ENCODE measurements at places on chromosomes 1 and 21.

DNA sequence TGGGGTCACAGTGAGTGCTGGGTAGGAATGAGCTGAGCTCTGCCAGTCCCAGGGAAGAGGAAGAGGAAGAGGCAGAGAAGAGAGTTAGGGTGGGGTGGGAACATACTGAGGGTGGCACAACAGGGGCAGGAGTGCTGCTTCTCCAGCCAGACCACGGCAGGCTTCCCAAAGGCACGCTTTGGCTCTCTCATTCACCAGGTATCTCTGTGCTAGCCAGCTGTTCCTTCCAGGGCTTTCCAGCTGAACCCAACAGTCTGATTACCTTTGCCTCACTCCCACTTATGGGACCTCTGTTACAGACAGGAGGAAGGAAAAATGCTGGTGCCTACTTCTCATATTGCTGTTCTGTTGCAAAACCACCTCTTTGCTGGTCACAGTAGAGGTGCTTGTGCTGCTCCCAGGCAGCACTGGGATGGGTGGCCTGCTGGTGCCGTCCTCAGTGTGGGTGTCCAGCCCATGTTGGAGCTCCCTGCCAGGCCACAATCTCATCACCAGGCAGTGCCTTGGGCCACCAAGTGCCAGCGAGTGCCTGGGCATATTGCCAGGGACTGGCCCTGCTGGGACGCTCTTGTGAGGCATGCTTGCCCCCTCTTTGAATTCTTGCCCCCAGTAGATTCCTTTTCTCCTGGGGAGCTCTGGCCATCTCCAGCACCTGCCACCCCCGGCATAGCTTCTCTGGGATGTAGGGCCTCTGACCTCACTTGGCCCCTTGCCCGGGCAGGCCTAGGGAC is 2.1 kb downstream of the ADORA1 start:
- DNase-seq: peak; percentile 71
- H3K36me3 ChIP-seq: no peaks in the 10 kb centered on the region
- no peak overlapping the region for H3K27ac ChIP-seq
- peaks cover 6% of the 10 kb centered on the region for H3K27me3 ChIP-seq
- H3K4me1 ChIP-seq: peaks cover 26% of the 10 kb centered on the region

GRCh38 chr1:35929730-35930592 is 944 bp upstream of the AGO3 start:
- no peaks in the 10 kb centered on the region for H3K27me3 ChIP-seq
- peak overlapping the region; percentile 86 for H3K4me3 ChIP-seq
- peaks cover 50% of the 10 kb centered on the region for H3K4me1 ChIP-seq
- H3K27ac ChIP-seq: peak overlapping the region; percentile 95
- H3K36me3 ChIP-seq: no peaks in the 10 kb centered on the region

DNA sequence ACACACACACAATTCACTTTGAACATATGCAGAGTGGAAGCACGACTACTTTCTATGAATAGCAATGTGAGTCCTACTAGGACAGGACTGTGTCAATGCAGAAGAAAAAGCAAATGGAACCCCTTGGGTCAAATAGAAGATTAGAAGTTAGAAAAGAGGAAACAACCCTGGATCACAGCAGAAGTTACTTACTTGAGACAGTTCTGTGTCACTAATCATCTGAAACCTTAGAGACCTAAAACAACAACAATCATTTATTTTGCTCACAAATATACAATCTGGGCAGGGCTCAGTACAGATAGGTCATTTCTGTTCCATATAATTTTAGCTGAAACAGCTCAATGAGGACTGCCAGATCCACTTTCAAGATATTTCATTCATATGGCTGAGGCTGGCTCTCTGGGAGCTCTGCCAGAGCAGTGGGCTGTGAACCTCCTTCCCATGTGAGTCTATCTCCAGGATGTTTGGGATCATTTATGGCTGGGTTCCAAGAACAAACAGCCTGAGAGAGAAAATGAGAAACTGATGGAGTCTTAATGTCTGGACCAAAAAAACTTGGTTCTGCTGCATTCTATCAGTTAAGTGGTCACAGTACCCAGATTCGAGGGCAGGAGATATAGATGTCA is 42.5 kb upstream of the IL10 start:
- DNase-seq: no peak
- H3K36me3 ChIP-seq: no peaks in the 10 kb centered on the region
- no peaks in the 10 kb centered on the region for H3K27me3 ChIP-seq
- H3K4me3 ChIP-seq: no peak overlapping the region
- H3K27ac ChIP-seq: peak overlapping the region; percentile 24

- H3K4me1 ChIP-seq: no peaks in the 10 kb centered on the region
- H3K27ac ChIP-seq: no peak overlapping the region
- no peak overlapping the region for H3K4me3 ChIP-seq
- DNase-seq: no peak
- H3K27me3 ChIP-seq: peaks cover 9% of the 10 kb centered on the region
- no peaks in the 10 kb centered on the region for H3K36me3 ChIP-seq
These were observed 17.7 kb downstream of the TNR start for GRCh38 chr1:175725684-175726083.

Measured in chondrocyte (in vitro differentiated cells).